ENCODE measurements at places on chromosomes 12 and 14. TPM values are rescaled to one million over a fixed set of nuclear protein-coding genes. Genes with fewer than 3 reads are reported as not detected.

VRTN gene
- not detected for total RNA-seq

DNA sequence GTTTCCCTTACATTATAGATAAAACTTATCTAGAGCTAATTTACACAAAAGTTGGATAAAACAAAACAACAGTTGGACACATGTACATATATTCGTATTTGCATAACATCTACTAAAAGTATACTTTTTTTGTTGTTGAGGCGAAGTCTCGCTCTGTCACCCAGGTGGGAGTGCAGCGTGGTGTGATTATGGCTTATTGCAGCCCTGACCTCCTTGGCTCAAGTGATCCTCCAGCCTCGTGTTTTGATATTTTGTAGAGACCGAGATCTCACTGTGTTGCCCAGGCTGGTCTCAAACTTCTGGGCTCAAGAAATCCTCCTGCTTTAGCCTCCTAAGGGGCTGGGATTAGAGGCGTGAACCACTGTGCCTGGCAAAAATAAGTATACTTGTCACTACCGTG lies 9.4 kb downstream of the SYNE2 start:
- DNase-seq = no peak
- peaks cover 23% of the 10 kb centered on the region for H3K4me1 ChIP-seq
- H3K36me3 ChIP-seq = no peaks in the 10 kb centered on the region
- H3K27ac ChIP-seq = no peak overlapping the region
- no peak overlapping the region for H3K4me3 ChIP-seq
- H3K27me3 ChIP-seq = no peaks in the 10 kb centered on the region

- H3K27ac ChIP-seq = no peak overlapping the region
- DNase-seq = no peak
- no peaks in the 10 kb centered on the region for H3K4me1 ChIP-seq
- no peak overlapping the region for H3K4me3 ChIP-seq
These were observed 551.2 kb upstream of the SEL1L start for GRCh38 chr14:82084813-82085212.

DNA sequence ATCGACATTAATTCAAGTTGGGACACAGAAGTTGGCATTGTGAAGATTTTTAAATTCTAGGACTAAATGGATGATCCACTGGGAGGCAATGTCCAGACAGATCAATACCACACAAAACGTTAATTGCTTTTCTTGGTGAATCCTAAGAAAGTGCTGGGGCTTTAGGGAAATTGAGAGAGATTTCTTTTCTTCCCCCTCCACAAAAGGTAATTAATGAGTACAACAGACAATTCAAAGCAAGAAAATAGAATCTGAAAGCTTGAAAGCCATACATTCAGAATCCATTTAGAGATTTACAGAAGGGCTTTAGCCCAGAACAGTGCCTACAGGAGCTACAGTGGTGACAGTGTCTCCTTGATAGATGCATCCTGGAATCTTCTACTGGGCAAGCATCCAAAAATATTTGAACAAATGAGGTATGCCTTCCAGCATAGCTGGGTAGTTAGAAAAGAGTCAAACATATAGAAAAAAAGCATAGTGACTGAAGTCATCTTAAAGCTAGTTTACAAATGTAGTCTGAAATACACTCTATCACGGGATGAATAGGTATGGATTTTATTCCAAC lies 718.1 kb downstream of the DIO2 start:
- DNase-seq = no peak
- no peaks in the 10 kb centered on the region for H3K36me3 ChIP-seq
- H3K27me3 ChIP-seq = no peaks in the 10 kb centered on the region
- H3K27ac ChIP-seq = no peak overlapping the region
- no peaks in the 10 kb centered on the region for H3K4me1 ChIP-seq
- no peak overlapping the region for H3K4me3 ChIP-seq

GRCh38 chr12:114263056-114263805 lies 142.7 kb downstream of the TBX5 start:
- no peaks in the 10 kb centered on the region for H3K36me3 ChIP-seq
- H3K27me3 ChIP-seq = no peaks in the 10 kb centered on the region
- DNase-seq = no peak

DNA sequence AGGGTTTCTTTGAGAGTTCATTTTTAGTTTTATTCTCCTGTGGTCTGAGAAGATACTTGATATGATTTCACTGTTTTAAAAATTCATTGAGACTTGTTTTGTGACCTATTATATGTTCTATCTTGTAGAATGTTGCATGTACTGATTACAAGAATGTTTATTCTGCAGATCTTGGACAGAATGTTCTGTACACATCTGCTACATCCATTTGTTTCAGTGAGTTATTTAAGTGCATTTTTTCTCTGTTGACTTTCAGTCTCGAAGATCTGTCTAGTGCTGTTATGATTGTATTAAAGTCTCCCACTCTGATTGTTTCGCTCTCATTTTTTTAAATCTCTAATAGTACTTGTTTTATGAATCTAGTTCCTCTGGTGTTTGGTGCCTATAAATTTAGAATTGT lies 1319.8 kb downstream of the TMEM121 start:
- no peak for DNase-seq
- H3K4me3 ChIP-seq = no peak overlapping the region
- no peaks in the 10 kb centered on the region for H3K27me3 ChIP-seq
- no peaks in the 10 kb centered on the region for H3K36me3 ChIP-seq
- H3K4me1 ChIP-seq = no peaks in the 10 kb centered on the region

DNA sequence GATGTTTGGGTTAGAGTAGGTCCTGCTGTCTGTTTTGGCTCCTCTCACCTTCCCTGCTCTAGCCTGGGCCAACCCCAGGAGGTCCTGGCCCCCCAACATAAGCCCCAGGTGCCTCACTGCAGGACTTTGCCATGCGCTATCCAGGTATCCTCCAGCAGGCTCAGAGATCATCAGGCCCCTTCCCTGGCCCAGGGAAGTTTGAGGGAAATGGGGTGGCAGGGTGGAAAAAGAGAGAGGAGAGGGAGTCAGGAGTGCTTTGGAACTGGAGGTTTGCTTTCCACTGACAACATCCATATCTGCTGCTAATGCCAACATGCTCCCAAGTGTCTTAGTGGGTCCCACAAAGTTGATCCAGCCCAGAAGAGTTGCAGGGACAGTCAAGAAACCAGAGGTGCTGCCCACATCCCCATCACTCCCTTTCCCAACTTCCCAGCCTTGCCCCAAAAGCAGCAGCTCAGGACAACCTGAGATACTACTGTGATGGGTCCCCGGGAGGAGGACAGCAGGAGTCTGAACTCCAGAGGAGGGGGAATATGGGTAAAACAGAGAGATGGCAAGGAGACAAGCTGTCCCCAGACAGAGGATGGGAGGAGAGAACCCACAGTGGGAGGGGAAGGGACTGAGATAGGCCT lies 677 bp downstream of the TNS2 start:
- no peak for DNase-seq
- no peaks in the 10 kb centered on the region for H3K27me3 ChIP-seq
- H3K36me3 ChIP-seq = peaks cover 11% of the 10 kb centered on the region
- peak overlapping the region; percentile 78 for H3K4me3 ChIP-seq
- H3K27ac ChIP-seq = peak overlapping the region; percentile 100

NOS1 gene
- 0.07 TPM for total RNA-seq

MYL2 gene
- 1.9 TPM for total RNA-seq

DNA sequence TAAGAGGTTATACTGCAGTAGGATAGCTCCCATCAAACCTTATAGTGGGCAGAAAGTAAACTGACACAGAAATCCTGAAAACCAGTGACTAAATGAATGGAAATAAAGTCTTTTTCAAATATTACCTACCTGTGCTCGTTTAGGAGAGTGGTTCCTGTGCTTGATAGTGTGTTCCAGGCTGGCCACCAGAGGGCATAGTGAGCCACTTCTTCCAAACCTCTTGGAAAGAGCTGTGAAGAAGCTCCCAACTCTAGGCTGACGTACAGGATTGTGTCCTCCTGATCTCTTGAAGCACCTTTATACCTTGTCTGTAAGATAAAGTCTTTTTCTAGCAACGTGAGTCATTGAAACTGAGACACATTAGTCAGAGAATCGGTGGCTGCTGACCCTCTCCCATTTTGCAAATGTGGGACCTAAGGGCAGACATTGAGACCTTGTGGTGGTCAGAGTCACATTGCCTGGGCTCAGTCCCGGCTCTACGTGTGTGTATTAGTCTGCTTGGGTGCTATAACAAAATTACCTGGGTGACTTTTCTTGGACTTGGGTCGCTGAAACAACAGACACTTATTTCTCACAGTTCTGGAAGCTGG lies 17.6 kb downstream of the TDP1 start:
- no peaks in the 10 kb centered on the region for H3K27me3 ChIP-seq
- H3K27ac ChIP-seq = no peak overlapping the region
- peaks cover 6% of the 10 kb centered on the region for H3K36me3 ChIP-seq
- peaks cover 10% of the 10 kb centered on the region for H3K4me1 ChIP-seq

KRT73 gene
- total RNA-seq = not detected

DNA sequence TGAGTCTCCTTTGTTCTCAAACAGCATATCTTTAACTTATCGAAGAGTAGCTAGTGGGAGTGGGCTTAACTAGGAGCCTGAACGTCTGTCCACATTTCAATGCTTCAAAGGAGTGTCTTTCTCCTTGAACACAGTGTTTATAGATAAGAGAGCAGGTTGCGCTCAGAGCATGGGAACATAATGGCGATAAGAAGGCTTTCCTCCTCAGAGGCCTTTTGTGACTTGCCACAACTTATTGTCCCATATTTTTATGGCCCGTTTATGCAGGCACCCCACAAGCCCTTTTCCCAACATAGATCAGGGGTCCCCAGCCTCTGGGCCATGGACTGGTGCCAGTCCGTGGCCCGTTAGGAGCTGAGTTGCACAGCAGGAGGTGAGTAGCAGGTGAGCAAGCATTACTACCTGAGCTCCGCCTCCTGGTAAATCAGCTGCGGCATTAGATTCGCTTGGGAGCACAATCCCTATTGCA lies 2.6 kb upstream of the DDX47 start:
- no peaks in the 10 kb centered on the region for H3K36me3 ChIP-seq
- H3K27ac ChIP-seq = no peak overlapping the region
- no peak for DNase-seq
- H3K4me1 ChIP-seq = peaks cover 14% of the 10 kb centered on the region
- no peaks in the 10 kb centered on the region for H3K27me3 ChIP-seq

PPP4R4 gene
- total RNA-seq = 8.9 TPM

DNA sequence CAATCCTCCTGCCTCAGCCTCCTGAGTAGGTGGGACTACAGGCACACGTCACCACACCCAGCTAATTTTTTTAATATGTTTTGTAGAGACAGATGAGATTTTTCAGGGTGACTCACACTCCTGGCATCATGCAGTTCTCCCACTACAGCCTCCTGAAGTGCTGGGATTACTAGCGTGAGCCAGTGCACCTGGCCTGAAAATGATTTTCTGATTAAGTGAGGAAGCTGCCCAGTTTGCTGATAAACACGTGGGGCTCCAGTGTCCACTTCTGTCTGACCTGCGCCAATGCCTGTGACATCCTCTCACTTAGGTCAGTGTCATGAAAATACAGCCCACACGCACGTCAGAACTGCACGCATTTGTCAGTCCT lies 37.0 kb upstream of the SFSWAP start:
- H3K4me1 ChIP-seq = no peaks in the 10 kb centered on the region
- H3K4me3 ChIP-seq = no peak overlapping the region
- no peak overlapping the region for H3K27ac ChIP-seq
- H3K36me3 ChIP-seq = no peaks in the 10 kb centered on the region

DNA sequence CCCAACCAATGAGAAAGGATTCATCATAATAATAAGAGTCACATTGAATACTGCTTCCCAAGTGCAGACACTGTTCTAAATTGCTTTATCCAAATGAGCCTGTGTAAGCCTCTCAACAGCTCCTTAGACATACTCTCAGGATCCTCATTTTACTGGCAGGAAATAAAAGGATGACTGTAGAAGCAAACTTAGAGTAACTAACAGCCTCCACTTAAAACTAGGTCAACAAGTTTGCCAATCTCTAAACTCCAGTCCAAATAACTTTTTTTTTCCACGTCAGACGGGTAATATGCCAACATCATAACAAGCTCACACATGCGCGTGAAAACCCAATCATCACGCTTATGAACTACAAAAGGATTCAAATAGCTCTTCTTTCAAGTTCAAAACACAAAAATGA lies 15.3 kb upstream of the DPF3 start:
- H3K4me3 ChIP-seq = no peak overlapping the region
- H3K36me3 ChIP-seq = no peaks in the 10 kb centered on the region
- H3K27me3 ChIP-seq = no peaks in the 10 kb centered on the region
- H3K27ac ChIP-seq = peak overlapping the region; percentile 18
- DNase-seq = no peak

GRCh38 chr14:53062856-53063255 lies 90.3 kb downstream of the DDHD1 start:
- H3K27me3 ChIP-seq = no peaks in the 10 kb centered on the region
- no peak for DNase-seq
- no peak overlapping the region for H3K27ac ChIP-seq
- H3K36me3 ChIP-seq = peaks cover 3% of the 10 kb centered on the region
- no peak overlapping the region for H3K4me3 ChIP-seq
- H3K4me1 ChIP-seq = no peaks in the 10 kb centered on the region

GRCh38 chr14:51160871-51161270 lies 66.0 kb upstream of the TRIM9 start:
- no peak for DNase-seq
- peaks cover 17% of the 10 kb centered on the region for H3K4me1 ChIP-seq
- H3K36me3 ChIP-seq = no peaks in the 10 kb centered on the region
- H3K4me3 ChIP-seq = no peak overlapping the region
- no peak overlapping the region for H3K27ac ChIP-seq

DNA sequence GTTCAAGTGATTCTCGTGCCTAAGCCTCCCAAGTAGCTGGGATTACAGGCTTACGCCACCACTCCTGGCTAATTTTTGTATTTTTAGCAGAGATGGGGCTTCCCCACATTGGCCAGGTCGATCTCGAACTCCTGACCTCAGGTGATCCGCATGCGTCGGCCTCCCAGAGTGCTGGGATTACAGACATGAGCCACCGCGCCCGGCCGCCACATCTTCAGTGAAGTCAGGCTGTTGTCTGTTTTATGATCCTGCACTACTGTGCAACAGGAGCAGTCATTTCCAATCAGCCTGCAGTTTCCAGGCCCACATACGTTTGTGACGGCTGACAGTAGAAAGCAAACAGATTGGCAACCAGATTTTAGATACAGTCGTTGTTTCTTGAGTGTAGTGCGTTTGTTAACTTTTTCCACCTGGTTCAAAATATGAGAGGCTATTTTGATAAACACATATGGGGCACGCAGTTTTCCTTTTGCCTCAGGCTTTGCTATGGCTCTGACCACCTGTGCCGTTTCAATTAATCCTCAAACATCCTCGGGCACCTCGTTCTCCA lies 74.8 kb downstream of the LGMN start:
- no peak overlapping the region for H3K27ac ChIP-seq
- DNase-seq = no peak
- peaks cover 23% of the 10 kb centered on the region for H3K36me3 ChIP-seq
- no peaks in the 10 kb centered on the region for H3K4me1 ChIP-seq
- H3K27me3 ChIP-seq = no peaks in the 10 kb centered on the region

DNA sequence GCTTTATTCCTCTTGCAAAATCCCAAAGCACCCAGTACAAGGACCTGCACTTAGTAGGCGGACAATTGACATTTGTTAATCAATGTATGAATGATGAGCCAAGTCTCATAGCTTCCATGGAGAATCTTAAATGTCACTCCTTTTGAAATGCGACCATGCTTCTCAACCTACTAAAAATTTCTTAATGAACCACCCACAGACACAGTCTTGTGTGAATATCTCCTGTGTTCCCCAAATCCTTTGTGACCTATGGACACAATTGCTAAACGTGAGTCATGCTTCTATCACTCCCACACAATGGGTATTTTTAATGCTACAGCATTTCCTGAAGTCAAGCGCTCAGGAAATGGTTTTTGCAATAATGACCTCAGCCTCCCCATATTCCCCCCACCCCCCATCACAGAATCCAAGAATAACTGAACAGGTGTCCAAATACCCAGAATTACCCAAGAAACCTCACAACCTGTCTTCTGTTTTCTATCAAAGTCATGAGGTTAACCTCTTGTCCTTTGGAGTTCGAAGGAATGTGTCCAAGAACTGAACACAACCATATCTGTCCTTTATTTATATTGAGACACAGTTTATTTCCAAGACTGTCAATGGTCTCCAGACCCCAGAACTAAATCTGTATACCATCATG lies 163.6 kb upstream of the PLEKHG7 start:
- H3K4me1 ChIP-seq = peaks cover 27% of the 10 kb centered on the region
- no peak overlapping the region for H3K4me3 ChIP-seq
- no peak overlapping the region for H3K27ac ChIP-seq
- no peaks in the 10 kb centered on the region for H3K36me3 ChIP-seq

All from thoracic aorta (tissue), 2 donors.